SJSA1 (cell line): ENCODE measurements at places on chromosomes 1 and 21. TPM values are rescaled to one million over a fixed set of nuclear protein-coding genes. Genes with fewer than 3 reads are reported as not detected.
A peak's percentile ranks its signal among the peaks of the same experiment; 100 is the strongest.

- no peaks in the 10 kb centered on the region for H3K27me3 ChIP-seq
- no peak within 1 kb of the TSS for H3K27ac ChIP-seq
- H3K36me3 ChIP-seq, result no peaks in the 10 kb centered on the region
- H3K4me3 ChIP-seq, result no peak within 1 kb of the TSS
These were observed at the start of gene PDZK1IP1 for GRCh38 chr1:47189844-47190508. Gene PDZK1IP1, minus strand, starts transcription at chr1:47190036. Its CDS starts 104 bp downstream, at chr1:47189932.

DNA sequence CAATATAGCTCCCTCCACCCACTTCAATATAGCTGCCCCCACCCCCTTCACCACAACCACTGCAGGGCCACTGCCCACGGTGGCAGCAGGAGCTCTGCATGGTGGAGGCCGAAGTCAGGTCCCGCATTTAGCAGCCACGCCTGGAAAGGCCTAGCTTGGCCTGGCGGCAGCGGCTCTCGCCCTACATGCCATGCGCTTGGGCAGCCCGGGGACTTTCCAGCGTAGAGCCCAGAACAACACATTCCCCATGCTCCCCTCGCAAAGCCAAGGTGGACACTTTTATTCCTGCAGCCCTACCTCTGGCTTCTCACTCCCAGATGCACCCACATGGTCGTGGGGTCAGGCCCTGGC is 37.1 kb downstream of the LHX4 start:
- H3K4me3 ChIP-seq, result no peak overlapping the region
- DNase-seq, result peak; percentile 34
- 0 out of 2 replicates have a peak, but pooled peaks cover 12% of the 10 kb centered on the region for H3K36me3 ChIP-seq
- H3K27ac ChIP-seq, result no peak overlapping the region

DNA sequence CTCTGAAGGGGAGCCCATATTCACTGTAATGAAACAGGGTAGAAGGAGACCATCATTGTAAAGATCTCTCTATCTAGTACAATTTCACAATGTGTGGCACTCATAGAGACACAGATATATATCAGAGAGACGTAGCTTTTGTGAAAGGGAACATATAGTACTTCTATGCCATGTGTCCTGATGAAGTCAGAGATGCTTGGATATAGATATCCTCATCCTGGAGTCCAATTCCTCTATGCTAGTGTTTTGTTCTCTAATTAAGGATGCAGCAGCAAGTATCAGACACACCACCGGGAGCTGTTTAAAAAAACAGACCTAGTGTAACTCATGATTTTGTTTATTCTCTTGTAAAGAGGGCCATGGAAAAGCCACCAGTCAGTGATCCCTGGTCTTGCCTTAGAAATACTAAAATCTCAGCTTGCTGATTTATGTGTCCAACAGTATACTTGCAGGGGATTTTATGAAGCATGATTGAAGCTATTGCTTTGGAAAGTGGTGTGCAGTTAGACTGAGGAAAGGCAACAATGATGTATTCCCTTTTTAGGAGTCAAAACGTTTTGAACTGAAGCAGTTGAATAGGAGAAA is 2.5 kb downstream of the NCAM2 start:
- no peak for DNase-seq
- H3K27ac ChIP-seq, result no peak overlapping the region
- peaks cover 4% of the 10 kb centered on the region; the same call in 1 of the 2 replicates for H3K27me3 ChIP-seq
- H3K4me1 ChIP-seq, result no peaks in the 10 kb centered on the region
- H3K36me3 ChIP-seq, result no peaks in the 10 kb centered on the region

DNA sequence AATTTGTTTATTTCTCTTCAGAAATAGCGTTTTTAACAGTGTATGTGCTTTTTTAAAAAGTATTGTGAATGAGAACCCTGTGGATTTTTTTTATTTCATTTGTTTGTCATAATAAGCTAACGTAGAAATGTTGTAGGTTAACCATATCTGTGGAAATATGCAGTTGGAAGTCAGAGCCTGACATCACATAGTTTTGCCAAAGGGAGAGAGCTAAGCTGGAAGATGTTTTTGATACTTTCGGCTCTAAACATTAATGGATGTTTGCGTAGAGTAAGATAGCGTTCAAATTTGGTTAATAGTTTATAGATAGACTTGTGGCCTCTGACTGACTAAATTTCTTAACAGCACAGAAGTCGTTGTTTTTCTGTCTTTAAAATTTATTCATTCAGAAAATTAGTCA is 47.4 kb upstream of the ANGPTL1 start:
- no peaks in the 10 kb centered on the region for H3K36me3 ChIP-seq
- no peak for DNase-seq
- H3K27me3 ChIP-seq, result no peaks in the 10 kb centered on the region
- no peaks in the 10 kb centered on the region for H3K4me1 ChIP-seq
- H3K27ac ChIP-seq, result no peak overlapping the region

- H3K27ac ChIP-seq, result no peak overlapping the region
- H3K27me3 ChIP-seq, result no peaks in the 10 kb centered on the region
- no peaks in the 10 kb centered on the region for H3K4me1 ChIP-seq
- no peaks in the 10 kb centered on the region for H3K36me3 ChIP-seq
These were observed 189.4 kb downstream of the NCAM2 start for GRCh38 chr21:21187579-21187978.

- peak; percentile 33 for DNase-seq
- no peaks in the 10 kb centered on the region for H3K4me1 ChIP-seq
- H3K27ac ChIP-seq, result no peak overlapping the region
- H3K4me3 ChIP-seq, result no peak overlapping the region
- peaks cover 10% of the 10 kb centered on the region; the same call in 1 of the 2 replicates for H3K27me3 ChIP-seq
These were observed 27.5 kb downstream of the OVGP1 start for GRCh38 chr1:111399792-111400610.

DNA sequence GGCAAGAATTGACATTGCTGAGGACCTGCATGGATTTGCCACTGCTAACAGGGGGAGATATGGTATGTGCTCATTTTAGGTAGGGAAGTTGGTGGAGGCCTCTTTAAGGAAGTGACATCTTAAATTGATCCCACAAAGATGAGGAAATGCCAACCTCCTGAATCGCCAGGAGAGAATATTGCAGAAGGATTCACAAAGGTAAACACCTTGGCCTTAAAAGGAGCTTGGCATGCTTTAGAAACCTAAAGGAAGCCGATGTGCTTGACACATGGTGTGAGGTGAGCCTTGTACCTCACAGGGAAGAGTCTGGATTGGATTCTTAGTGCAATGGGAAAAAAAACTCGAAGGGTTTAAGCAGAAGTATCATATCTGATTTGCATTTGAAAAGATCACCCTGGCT is 470.5 kb upstream of the DAB1 start:
- DNase-seq, result no peak
- no peaks in the 10 kb centered on the region for H3K36me3 ChIP-seq
- H3K4me1 ChIP-seq, result no peaks in the 10 kb centered on the region
- no peaks in the 10 kb centered on the region for H3K27me3 ChIP-seq
- H3K4me3 ChIP-seq, result no peak overlapping the region

DNA sequence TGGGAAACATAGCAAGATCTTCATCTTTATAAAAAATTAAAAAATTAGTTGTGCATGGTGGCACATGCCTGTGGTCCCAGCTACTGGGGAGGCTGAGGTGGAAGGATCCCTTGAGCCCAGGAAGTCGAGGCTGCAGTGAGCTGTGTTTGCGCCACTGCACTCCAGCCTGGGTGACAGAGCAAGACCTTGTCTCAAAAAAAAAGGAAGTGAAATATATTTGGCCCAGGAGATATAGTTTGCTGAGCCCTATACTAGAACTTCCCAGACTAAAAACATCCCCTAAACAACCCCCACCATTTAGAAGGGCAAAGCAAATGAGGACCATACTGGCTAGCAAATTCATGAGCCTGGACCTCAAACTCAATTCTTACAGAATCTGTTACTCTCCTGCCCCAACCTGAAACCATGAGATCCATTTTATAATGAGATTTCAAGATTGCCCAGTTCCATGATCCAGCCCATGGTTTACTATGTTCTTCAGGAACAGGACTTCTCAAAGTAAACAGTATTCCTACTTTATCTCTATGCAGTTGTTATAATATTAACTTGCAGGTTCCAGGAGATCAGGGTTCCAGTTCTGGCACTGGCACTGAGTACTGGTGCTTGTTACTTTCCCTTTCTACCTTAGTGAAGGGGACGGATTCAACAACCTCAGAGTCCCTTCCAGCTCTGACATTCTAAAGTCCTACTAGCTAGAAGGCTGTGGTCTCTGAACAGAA is 48.9 kb upstream of the TADA1 start:
- peak; percentile 50 for DNase-seq
- H3K4me1 ChIP-seq, result peaks cover 37% of the 10 kb centered on the region

DNA sequence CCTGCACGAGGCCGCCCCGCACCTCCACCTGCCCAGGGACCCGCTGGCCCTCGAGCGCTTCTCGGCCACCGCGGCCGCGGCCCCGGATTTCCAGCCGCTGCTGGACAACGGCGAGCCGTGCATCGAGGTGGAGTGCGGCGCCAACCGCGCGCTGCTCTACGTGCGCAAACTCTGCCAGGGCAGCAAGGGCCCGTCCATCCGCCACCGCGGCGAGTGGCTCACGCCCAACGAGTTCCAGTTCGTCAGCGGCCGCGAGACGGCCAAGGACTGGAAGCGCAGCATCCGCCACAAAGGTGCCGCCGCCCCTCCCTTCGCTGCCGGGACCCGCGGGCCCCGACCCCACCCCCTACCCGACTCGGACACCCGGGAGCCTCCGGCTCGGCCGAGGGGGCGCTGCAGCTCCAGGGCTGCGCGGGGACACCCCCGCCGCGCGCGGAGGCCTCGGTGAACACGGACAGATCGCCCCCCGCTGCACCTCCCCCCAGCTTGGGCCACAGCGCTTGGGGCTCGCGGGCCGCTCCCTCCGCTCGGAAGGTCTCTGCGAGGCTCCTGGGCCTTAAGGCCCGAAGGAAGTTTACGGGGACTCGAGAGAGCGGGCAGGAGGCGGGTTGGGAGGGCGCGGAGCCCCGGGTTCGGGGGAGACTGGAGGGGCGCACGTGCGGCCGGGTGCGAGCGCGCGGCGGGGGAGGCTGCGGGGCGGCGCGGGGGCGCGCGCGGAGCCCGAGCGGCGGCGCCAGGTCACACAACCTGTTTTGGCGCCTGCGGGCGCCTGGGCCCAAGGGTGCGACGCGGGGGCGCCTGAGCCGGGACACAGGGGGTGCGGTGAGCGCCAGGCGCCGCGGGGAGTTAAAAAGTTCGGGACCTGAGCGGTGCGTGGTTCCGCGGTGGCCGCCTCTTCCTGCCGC is 1.2 kb downstream of the SAMD11 start:
- no peaks in the 10 kb centered on the region for H3K27me3 ChIP-seq
- peaks cover 52% of the 10 kb centered on the region for H3K4me1 ChIP-seq
- H3K4me3 ChIP-seq, result peak overlapping the region; percentile 93
- peaks cover 70% of the 10 kb centered on the region for H3K36me3 ChIP-seq

GRCh38 chr1:86594284-86594770 is 47.4 kb downstream of the CLCA4 start:
- no peak overlapping the region for H3K27ac ChIP-seq
- H3K27me3 ChIP-seq, result peaks cover 6% of the 10 kb centered on the region; the same call in 1 of the 2 replicates
- H3K4me1 ChIP-seq, result no peaks in the 10 kb centered on the region
- no peak overlapping the region for H3K4me3 ChIP-seq
- DNase-seq, result no peak
- H3K36me3 ChIP-seq, result no peaks in the 10 kb centered on the region

LRRC3 gene
- total RNA-seq, result 1.6 and 3.0 TPM in 2 replicates

PTPN7 gene
- not detected in 2 replicates for total RNA-seq

TTC39A gene
- total RNA-seq, result 3.2 TPM in 1 of 2 replicates, not detected in the other

PDE4B gene
- 4.9 and 12.4 TPM in 2 replicates for total RNA-seq

OR2M3 gene
- total RNA-seq, result not detected in 2 replicates
